Activated effector memory CD4-positive, alpha-beta T cell treated with anti-CD3 and anti-CD28 coated beads, Interleukin-2, amount 50 U/mL, for 16 hours (primary cell): ENCODE measurements at places on chromosomes 12 and 14.

- DNase-seq = no peak
These were observed 483.7 kb downstream of the MDGA2 start for GRCh38 chr14:47191700-47192099.

DNA sequence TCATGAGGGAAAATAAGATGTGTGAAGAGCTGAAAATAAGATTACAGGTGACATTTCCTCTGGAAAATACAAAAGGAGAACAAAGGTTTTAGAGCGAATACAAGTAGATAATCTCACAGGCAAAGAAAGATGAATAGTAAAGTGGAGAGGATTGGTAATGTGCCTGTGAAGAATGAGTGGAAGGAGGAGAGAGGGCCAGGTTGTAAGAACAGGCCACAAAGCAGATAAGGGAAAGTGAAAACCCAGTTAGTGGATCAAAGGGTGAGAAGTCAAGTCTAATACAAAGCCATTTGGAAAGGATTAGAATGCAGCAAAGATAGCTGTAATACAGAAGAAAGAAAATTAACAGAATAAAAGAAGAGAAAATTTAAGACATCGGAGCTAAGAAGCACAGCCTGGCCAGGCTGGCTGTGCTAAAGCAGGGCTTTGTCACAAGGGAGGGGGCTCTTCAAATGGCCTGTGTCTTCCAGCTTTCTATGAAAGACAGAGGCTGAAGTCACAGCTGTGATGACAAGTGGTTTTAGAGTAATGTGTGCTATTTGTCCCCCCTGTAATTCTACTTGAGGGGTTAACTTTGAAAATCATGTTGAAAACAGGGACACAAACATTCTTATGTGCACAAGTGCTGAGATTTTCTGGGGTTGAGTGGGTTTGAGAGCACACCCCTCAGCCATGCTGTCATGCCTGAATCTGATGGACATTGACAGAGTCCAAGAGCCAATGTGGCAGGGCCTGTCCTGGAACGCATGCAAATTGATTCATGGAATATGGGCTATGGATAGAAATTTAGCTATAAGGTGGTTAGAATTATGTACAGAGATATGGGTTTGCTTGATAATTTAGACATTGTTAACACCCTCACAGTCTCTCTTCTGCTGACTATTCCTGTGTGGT lies 344.5 kb upstream of the NAV3 start:
- DNase-seq = no peak

GRCh38 chr12:75439930-75440329 lies 40.6 kb upstream of the GLIPR1 start:
- DNase-seq = no peak

DNA sequence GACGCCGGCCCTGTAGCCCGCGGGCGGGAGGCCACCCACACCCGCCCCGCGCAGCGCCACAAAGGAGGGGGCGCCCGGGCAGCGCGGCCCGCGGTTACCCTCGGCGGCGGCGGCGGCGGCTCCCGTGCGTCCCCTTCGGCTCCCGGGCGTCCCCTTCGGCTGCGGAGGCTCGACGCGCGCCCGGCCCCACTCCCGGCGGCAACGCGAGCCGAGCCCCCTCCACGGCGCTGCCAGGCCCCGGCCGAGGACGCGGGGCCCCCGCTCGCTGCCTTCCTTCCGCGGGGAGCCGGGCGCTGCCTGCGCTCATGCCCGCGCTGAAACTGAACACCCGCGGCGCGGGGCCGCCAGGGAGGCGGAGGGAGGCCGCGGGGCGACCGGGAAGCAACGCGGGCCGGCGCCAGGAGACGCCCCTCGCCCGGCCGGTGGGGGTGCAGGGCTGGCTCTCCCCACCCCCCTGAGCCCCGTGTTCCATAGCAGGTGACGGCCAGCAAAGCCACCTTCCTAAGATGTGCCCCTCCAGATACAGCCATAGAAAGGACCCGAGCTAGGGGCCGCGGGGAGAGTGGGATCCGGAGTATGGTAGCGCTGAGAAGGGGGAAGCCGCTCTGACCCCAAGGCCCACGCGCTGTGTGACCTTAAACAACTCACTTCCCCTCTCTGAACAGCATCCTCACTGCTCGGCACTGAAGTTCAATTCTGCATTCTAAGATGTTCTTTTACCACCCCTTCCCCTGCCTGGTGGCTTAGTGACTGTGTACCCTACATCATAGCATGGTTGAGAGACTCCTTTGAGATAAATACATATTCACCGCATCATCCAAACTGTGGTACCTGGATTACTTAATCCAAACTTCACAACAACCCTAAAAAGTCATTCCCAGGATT lies 42.8 kb downstream of the KDM2B start:
- peak; percentile 78 for DNase-seq

DNA sequence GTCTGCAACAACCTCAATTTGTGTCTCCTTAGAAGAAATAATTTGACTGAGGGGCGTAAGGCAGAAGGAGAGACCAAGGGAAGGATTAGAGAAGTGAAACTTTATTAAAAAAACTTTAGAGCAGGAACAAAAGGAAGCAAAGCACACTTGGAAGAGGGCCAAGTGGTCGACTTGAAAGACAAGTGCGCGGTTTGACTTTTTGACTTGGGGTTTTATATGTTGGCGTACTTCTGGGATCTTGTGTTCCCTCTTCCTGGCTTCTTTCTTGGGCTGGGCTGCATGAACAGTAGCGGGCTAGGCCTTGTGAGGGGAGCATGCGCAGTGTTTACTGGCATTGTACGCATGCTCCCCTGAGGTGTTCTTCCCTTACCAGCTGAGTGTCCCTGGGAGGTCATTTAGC lies 369.3 kb upstream of the DCN start:
- DNase-seq = no peak

DNA sequence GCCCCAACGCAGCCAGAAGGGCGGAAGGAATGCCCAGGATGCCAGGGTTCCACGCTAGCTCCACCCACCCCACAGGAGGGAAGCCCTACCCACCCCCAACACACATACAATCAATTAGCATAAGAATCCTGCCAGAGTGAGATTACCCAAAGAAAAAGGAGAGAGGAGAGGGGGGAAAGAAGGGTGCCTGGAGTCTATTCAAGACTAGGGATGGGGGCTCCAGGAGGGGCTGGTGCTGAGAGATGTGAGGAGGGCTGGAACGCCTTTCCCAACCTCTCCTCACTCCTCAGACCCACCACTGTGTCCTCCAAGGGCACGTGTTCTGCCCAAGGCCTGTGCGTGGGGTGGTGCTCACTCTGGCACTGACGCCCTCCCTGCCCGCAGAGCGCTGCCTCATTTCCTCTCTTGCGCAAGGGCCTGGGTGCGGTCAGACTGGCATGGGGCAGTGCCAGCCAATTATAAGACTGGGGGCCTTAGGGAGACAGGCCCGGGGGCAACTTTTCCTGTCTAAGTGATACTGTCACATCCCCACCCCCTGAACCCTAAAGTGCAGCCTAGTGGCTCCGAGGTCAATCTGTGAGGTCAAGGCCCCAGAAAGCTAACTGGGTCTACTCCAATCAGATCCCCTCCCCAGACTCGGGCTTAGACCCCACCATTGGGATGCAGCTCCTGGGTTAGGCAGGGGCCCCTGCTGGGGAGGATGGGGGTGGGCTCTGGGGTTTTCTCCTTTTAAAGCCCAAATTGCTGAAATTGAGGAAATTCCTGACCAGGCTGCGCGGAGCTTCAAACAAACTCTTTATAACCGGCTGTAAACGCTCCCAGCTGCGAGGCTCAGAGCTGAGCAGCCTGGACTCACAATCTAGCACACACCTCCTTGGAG lies 10.2 kb upstream of the ITGB7 start:
- peak; percentile 79 for DNase-seq

GRCh38 chr12:131034631-131035244 lies 81.0 kb downstream of the ADGRD1 start:
- DNase-seq = no peak

DNA sequence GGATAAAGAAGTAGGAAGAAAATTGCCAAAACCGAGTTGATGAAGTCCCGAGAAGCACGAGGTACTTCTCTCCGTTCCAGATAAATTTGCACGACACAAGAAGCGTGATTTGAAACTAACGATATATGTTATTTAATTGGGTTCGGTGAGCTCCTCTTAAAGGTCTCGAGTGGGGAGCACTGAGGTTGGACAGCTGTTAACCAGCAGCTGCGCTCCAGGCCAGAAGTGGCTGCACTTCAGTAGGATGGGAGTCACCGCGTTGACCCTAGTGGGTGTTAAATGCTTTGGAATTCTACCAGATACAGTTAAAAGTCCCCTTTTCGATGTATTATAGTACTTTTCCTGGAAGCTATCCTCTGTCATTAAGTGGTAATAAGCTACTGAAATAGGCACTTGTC lies 953 bp upstream of the DCAF5 start:
- DNase-seq = no peak
